ENCODE measurements at places on chromosomes 1 and 21. TPM values are rescaled to one million over a fixed set of nuclear protein-coding genes. Genes with fewer than 3 reads are reported as not detected.

DNA sequence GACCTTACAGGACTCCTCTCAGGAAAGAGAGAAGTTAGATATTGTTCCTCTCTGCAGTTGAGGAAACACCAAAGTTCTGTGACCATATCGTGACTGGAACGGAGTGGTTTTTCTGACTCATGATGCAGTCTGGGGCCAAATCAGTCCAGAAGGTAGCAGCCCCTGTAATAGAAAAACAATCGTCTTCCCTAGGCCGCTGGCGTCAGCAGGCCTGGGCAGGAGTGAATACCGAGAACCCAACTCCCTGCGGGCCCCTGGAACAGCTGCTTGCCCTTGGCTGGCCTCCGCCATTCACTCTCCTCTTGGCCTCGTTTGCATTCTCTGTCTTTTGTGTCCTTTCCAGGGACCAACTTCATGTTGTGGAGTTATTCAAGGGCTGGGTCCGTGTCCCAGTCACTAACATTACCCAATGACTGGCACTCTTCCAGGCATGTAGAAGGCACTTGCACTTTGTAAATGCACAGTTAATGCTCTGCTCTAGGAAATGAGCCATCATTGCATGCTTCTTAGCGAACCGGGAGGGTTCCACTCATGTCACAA is 10.9 kb upstream of the CD101 start:
- no peaks in the 10 kb centered on the region for H3K36me3 ChIP-seq
- DNase-seq: no peak
- H3K27ac ChIP-seq: no peak overlapping the region
- H3K4me3 ChIP-seq: no peak overlapping the region

GRCh38 chr1:9996624-9997582 is at the start of gene RBP7:
Gene RBP7, plus strand, starts transcription at chr1:9997228. Its CDS starts 31 bp downstream, at chr1:9997259.
- H3K27me3 ChIP-seq: no peaks in the 10 kb centered on the region
- peak within 1 kb of the TSS; percentile 60 for H3K4me3 ChIP-seq
- H3K36me3 ChIP-seq: no peaks in the 10 kb centered on the region

DNA sequence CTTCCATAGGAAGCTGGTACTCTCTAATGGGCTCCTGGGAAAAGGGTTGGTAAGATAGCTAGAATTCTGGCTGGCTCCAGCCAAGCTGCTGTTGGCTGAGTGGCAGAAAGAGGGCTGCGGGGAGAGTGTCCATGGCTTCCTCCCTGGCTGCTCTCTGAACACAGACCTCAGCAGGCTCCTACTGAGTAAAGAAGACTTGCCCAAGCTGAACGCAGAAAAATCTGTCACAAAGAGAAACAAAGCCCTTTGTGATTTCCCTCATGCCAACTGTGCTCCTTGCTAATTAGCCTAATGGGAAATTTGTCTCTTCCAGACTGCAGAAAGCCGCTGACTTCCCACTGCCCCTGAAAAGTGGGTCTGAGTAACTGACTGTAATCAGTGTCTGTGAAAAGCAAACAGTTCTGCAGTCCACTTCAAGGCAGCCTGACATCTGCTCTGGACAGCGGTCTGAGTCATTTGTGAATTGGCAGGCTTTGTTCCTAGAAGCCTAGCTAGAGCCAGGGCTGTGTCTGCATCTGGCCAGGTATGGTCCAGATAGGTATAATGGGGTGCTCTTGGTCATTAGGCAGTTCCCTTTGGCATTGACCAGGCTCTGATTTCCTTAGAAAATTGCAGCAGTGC is 282.8 kb downstream of the ZNF648 start:
- peaks cover 67% of the 10 kb centered on the region for H3K27me3 ChIP-seq
- no peak overlapping the region for H3K27ac ChIP-seq
- H3K36me3 ChIP-seq: no peaks in the 10 kb centered on the region
- H3K4me1 ChIP-seq: no peaks in the 10 kb centered on the region
- no peak for DNase-seq

GRCh38 chr1:174912264-174912663 is 87.5 kb upstream of the CACYBP start:
- H3K4me3 ChIP-seq: no peak overlapping the region
- H3K4me1 ChIP-seq: no peaks in the 10 kb centered on the region
- H3K27me3 ChIP-seq: no peaks in the 10 kb centered on the region
- no peaks in the 10 kb centered on the region for H3K36me3 ChIP-seq

GRCh38 chr1:244326757-244327156 is 125.0 kb downstream of the ADSS2 start:
- no peak for DNase-seq
- no peaks in the 10 kb centered on the region for H3K36me3 ChIP-seq
- H3K4me1 ChIP-seq: peaks cover 49% of the 10 kb centered on the region
- no peak overlapping the region for H3K27ac ChIP-seq
- H3K27me3 ChIP-seq: no peaks in the 10 kb centered on the region

DNA sequence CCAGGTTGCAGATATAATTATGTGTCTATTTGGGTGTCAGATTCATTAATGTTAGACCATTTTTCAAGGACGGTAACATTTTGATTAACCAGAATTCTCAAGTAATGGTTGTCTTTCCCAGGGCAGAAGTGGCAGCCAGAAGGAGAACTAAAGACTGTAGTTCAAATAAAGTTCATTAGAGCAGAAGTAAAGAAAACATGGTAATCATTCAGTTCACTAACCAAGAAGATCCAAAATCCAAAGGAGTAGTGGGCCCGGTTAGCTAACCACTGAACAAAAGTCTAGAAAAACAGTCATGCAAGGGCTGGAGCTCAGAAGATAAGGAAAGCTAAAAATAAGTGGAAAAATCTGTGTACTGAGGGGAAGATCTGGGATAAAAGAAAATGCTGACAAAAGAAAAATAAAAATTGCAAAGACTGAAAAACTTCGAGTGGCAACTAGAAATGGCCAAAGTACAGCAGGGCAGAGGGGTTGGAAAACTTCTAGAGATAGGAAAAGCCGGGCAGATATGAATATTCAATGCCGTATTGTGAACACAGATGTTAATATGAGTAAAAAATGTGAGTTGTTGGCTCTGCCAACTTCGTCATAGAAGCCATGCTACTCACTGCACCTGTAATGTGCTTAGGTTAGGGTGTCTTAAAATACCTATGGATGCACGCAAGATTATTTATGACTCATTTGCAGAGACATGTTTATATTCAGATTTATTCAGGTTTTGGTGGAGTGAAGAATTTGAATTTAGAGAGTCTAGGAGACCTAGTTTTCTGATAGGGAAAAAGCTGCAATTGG is 925.9 kb downstream of the LTN1 start:
- H3K4me1 ChIP-seq: no peaks in the 10 kb centered on the region
- H3K36me3 ChIP-seq: no peaks in the 10 kb centered on the region
- H3K4me3 ChIP-seq: no peak overlapping the region
- H3K27ac ChIP-seq: no peak overlapping the region
- no peaks in the 10 kb centered on the region for H3K27me3 ChIP-seq

The FCRL4 gene
- not detected for total RNA-seq

The AIRE gene
- total RNA-seq: not detected

The RUNX3 gene
- 22.6 TPM for total RNA-seq

The HTR1D gene
- 3.5 TPM for total RNA-seq

All from HCT116 (cell line).